Stimulated activated CD4-positive, alpha-beta T cell treated with anti-CD3 and anti-CD28 coated beads, Interleukin-4, amount 100 ng/mL, for 24 hours (primary cell): ENCODE measurements at places on chromosomes 7 and 10.

- DNase-seq = no peak
Observed at GRCh38 chr10:18298256-18298655, 158.0 kb downstream of the CACNB2 start.

DNA sequence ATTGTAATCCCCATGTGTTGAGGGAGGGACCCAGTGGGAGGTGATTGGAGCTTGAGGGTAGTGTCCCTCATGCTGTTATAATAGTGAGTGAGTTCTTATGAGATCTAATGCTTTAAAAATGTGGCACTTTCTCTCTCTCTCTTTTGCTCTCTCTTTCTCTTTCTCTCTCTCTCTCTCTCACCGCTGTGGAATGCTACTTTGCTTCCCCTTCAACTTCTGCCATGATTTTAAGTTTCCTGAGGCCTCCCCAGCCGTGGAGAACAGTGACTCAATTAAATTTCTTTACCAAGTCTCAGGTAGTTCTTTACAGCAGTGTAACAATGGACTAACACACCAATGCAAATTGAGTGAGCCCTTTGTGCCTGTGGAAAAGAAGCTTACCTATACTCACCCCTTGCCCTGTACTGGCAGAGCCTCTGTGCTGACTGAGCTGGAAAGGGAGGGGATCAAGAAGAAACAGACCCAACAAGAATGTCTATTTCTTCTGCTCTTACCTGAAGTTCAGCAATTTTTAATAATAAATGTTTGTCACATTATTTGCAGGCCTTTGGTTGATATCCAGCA lies 642.5 kb upstream of the KCND2 start:
- no peak for DNase-seq

DNA sequence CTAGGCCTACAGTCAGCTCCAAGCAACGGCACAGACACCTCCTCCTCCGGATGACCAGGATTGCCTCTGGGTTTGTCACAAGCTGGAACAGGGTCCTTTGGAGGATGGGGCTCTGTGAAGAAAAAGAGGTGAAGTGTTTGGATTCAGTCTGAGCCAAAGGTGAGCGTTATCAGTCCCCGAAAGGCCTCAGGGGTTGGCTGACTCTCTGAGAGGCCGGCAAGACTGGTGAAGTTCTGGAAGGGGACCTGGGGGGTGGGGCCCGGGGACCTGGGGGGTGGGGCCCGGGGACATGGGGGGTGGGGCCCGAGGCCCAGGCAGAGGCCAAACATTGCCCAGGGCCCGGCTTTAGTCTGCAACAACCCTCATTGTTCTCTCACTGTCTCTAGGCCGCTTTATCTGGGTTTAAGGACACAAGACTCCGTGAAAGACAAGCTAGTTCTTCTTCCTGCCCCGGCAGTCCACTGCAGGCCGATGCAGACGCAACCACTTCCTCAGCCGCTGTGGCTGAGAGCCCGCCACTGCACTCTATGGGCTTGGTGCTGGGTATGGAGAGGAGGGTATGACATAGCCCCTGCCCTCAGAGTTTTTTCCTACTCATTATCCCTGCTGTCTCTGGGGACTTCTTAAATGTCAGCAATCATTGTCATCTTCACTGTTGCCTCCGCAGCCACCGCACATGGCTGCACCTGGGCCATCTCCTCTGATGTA lies 27.4 kb upstream of the PSAP start:
- DNase-seq = no peak

- no peak for DNase-seq
Observed at GRCh38 chr7:157017603-157018327, 7.3 kb upstream of the MNX1 start.

DNA sequence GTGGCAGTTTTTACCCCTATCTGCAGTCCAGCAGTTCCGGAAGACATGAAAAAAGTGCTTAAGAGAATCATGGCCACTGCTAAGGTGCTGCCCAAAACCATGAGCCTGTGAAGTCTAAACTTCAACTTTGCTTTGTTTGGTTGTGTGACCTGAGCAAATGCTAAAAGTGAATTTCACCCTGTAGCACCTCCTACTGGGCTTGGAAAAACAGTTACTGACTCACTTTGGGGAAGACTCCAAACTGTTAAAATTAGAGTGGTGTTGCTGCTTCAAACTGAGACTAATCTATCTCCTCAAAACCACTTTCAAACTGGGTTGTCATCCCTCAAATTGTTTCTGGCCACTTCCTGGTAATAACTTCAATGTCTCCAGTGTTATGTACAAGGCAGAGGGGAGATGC lies 21.3 kb downstream of the MKX start:
- DNase-seq = no peak

DNA sequence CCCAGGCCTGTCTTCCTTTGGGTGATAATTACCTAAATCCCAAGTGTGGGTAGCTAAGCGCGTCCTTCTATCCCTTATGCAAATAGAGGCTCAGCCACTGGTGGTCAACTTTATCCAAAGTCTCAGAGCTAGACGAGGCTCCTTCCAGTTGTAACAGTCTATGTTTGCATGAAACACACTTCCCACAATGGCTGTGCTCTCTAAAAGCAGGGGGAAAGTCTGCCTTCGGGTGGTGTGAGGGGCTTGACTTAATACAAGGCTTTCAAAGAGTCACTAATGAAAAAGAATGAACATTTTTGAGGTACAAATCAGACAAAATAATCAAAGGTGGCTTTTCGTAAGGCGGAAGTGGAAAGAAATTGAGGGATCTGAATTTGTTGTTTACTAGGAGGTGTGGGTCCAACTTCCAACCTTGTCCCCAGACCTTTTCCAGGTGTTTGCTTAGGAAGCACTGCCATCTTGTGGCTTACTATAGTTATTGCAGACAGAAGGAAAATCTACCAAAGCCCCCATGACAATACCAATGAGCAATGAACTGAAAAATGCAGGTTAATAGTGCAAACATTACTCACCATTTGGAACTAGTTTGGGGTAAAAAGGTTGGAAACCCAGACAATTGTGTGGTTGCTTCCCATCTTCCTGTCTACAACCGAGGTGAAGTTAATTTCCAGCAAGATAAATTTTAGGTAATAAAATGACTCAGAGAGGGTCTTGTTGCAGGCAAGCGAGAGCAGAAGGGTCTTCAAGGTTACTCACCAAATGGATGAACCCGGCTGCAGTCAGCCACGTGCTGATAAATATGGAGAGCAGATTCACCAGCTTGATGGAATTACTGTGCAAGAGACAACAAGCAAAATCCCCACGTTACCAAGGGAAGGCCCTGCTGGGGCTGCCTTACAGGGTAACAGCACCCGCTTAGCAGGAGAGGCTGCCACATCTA lies 525.7 kb downstream of the KCNMA1 start:
- DNase-seq = peak; percentile 7

DNA sequence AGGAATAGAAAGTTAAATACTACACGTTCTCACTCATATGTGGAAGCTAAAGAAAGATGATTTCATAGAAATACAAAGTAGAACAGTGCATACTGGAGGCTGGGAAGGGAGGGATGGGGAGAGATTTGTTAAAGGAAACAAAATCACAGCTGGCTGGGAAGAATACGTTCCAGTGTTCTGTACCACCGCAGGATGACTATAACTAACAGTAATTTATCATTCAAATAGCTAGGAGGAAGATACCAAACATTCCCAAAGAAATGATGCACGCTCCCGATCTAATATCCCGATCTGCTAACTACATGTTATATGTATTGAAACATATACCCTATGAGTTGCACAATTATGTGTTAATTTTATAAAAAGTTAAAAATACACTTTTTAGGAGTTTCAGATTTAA lies 162.3 kb downstream of the ZMYND11 start:
- no peak for DNase-seq

GRCh38 chr10:79399223-79399831 lies 46.1 kb downstream of the ZCCHC24 start:
- no peak for DNase-seq

- DNase-seq = no peak
Observed at GRCh38 chr10:74967911-74968666, 141.7 kb downstream of the KAT6B start.

- DNase-seq = peak; percentile 35
Observed at GRCh38 chr7:139118805-139119485, 9.4 kb upstream of the ZC3HAV1 start.

DNA sequence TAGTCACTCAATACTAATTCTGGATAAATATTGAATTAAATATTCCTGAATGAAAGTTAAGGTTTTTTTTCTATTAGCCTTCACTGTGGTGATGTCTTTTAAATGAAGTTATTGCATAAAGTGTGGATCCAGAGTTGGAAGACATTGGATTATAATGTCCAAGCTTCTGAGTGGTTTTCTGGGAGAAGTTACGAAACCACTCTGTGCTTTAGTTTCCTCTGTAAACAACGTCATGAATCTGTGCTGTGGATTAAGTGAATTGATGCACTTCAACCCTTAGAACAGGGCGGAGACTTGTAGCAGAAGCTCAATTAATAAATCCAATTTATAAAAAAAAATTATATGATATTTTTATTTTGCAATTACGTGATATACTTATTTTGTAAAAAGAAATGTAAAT lies 271.7 kb downstream of the BICC1 start:
- DNase-seq = no peak

- DNase-seq = no peak
Observed at GRCh38 chr10:62866451-62866850, 50.3 kb upstream of the EGR2 start.
